ENCODE measurements at places on chromosomes 5 and 9.

DNA sequence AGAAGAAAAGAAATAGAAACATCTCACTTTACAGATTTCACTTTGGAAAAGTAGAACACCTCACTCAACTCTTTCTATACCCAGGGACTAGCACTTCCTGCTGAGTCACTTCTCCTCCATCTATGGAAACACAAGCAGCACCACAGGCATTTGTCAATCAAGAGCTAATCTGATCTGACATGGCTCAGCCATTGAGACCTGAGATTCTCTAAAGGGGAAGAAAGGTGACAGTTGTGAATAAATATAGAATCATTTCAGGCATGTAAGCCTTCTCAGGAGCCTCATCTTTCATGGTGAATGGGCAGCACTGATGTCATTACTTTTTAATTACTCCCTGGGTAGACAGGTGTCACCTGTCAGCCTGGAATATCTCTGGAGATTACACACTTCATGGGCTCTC is 559.8 kb downstream of the HINT1 start:
- DNase-seq = no peak

GRCh38 chr5:66442951-66443445 is 153.2 kb upstream of the MAST4 start:
- DNase-seq = no peak

DNA sequence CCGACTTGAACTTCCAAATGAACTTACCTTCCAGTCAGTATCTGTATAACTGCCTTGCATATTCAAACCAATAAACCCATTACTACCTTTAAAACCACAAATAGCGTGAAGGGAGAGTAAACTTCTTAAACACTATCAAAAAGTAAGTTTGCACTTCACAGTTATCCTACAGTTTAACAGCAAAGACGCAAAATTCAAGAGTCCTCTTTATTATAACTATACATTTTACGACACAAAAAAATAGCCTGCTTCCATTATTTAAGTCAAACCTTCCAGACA is 1.8 kb downstream of the PTBP3 start:
- DNase-seq = no peak

DNA sequence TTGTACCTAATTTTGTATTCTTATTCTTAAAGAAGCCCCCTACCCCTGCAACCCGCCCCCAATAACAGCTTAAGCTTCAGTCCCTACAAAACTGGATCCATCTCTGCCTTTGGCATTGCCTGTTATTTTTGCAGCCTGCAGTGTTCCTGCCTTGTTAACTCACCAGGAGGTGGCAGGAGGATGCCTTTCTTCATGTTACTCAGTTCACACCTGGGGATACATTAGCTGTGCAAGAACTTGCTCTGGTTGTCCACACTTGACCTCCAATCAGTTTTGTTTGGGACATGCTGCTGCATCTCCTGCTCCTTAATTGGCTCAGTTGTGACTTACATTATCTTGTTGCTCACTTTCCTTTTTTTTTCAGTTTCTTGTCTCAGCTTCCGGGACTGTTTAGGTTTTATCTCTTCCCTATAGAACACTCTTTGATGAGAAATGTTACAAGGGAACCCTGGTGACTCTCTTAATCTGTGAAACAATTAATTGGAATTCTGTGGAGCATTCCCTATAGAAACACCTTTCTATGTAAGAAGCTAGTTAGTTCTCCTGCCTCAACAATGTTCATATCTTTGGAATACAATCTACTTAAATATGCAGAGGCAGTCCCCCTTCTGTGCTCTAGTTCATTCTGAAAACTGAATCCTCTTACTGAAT is 467.7 kb upstream of the ACO1 start:
- DNase-seq = no peak

- DNase-seq = no peak
These were observed 60.5 kb downstream of the RASGRF2 start for GRCh38 chr5:81020478-81021167.

DNA sequence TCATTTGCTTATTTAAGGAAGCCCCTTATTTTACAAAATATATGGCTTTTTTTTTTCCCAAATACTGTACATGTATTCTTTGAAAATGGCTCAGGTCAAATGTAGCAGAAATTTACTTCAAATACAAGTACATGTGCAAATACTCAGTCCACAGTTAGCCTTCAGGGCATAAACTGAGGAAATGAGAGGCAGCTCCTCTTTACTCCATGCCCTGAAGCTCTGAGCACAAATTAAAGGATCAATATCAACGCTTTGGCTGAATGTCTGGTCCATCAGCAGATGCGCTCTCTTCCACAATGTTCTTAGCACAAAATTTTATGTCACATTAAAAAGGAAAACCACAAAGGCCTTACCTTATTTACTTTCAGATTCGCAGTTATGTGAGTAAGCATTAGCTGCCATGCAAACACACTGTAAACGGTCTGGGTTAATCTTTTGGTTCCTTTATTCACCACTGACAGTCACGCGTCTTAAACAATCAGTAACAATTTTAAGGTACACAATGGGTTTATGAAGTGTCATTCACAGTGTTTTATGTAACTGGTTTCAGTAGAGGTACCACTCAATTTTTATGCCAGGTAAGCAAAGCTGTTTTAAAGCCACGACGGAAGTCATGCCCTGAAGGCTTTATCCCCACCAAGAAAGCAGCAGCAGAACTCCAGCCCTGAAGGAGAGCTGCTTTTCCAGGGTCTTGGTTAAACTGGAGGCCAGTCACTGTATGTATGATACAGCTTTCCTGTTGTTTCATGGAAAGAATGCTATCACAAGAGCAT is 103.4 kb downstream of the OTULIN start:
- peak; percentile 43 for DNase-seq

- DNase-seq = no peak
These were observed 216.2 kb upstream of the S1PR3 start for GRCh38 chr9:88775037-88775471.

- no peak for DNase-seq
These were observed 107.4 kb downstream of the TLE1 start for GRCh38 chr9:81581986-81582385.

DNA sequence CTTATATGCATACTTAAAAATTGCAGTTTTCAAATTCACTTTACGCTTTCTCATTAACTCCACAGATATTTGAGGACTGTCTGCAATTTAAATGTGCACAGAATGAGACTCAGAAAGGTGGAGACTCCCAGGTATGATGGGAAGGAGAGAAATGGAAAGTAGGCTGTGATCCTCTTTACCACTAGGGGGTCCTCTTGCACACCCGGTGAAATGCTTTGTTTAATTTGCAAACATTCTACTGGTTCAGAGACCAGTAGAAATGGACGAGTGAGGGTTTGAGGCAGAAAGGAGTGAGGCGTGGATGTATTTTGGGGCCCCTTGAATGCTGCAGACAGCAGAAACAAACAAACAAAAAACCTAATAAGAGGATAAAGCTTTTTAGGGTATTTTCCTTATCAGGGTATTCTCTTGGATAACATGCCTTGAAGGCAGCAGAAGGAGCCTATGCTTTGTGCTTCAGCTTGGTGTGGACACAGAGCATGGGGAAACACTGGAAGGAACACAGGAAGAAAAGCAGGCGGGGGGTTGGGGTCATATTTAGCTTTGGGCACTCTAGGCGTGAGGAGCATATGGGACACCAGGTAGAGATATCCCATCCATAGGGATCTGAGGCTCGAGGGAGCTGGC is 410.1 kb downstream of the DMRT2 start:
- no peak for DNase-seq

DNA sequence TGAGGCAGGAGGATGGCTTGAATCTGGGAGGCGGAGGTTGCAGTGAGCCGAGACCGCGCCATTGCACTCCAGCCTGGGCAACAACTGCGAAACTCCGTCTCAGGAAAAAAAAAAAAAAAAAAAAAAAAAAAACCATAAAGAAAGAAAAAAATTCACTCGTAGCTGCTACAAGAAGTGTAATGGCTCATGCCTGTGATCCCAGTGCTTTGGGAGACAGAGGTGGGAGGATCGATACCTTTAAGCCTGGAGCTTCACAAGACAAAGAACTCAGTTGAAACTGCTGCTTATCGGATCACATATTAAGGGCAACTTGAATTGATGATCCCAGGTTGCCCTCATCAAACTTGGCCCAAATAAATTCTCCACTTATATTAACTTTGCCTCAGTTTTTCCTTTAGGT is 1.0 kb upstream of the ZCCHC7 start:
- DNase-seq = no peak

DNA sequence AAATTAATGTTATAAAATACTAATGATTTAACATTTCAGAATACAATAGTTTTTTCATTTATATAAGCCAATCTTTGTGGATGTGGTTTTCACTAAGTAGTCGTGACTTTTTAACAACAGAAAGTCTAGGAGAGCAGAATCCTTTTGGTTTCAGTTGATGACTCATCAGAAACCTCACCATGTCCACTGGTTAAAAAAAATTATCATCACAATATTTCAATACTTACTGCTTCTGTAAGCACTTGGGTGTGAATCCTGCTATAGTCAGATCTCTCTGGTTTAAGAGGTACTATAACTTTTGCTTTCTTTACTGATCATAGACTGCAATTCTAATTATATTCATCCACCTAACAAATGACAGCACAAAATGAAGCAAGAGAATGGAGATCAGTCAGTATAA is 77.2 kb downstream of the MRPS30 start:
- DNase-seq = no peak

DNA sequence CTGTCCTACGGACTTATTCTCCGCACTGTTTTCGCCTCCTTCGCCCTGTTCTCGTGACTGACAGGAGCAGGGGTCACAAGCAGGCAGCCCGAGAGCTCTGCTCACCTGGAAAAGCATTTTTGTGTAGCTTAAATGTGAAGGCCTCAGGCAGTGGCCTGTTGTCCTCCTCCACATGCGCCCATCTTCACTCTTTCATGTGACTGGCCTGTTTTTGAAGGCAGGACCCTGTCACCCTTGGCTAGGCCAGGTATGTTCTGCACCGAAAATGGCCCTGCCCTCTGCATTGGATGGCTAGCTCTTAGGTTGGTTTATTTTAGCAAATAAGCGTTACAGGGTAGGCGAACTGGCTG is 614 bp upstream of the CPLANE1 start:
- no peak for DNase-seq

- no peak for DNase-seq
These were observed 65.3 kb downstream of the CDC14B start for GRCh38 chr9:96554326-96554725.

DNA sequence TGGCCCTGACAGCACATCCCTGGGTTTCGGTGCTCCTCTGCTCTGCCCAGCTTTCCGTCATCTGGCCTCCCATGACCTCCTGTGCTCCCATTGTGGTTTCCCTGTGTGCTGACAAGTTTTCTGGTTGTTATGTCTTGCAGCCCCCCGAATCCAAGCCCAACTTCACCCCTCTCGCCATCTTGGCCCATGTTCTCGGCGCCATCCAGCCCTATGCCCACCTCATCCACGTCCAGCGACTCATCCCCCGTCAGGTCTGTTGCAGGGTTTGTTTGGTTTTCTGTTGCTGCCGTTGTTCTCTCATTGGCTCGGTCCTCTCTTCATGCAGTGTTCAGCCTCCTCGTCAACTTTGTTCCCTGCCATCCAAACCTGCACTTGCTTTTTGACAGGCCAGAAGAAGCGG is 196.4 kb downstream of the NR3C1 start:
- DNase-seq = no peak

- DNase-seq = no peak
These were observed 10.2 kb upstream of the IL12B start for GRCh38 chr5:159340511-159340910.

DNA sequence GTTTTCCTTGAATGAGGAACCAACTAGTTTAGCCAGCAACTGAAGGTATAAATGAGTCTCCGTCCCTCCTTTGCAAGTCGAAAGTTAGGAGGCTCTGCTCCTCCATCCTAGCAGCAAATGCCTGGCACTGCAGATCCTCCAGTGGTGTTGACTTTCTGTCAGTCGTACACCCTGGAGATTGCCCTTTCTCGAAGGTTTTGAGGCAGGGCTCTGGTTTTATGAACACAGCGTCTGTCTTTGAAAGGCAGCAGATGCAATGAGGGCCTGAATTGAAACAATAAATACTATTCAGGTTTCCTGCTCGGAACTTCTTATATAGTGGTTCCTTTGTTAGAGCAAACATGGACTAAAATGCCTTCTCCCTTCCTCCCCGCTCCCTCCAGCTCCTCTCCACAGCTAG is 284.0 kb downstream of the TMEM38B start:
- DNase-seq = no peak

DNA sequence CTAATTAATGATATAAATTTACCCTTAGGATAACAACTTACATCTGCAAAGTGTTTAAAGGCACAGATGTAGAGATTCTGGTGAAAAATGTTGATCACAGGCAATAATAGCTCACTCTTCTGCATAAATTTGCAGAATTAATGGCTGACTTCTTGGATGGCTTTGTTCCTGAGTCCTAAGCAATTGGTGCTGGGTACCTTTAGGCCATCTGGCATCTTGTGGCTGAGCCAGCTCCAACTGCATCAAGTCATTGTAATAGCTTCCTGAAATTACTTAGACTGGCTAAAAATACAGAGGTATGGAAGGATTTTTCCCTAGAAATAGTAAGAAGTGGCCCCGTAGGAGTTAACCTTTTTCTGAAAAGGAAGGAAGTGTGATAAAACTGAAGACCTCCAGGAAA is 118.3 kb upstream of the MINAR2 start:
- DNase-seq = no peak

DNA sequence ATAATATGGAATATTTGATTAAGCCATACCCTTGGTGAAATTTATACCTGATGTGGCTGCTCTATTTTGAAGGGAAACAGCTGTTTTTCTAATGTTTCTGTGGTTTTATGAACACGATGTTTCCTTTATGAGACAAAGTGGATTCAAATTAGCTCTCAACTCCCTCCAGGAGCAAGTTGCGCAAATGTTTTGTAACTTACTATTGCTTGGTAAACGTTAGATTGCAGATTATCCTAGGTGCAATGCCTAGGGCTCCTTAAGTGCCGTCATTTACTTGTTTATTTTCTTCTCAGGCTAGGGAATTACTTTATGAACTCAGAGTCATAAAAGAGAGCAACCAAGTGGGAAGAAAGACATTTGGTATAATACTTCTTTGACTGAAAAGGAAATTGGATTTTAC is 763.1 kb downstream of the TAF11L14 start:
- no peak for DNase-seq

GRCh38 chr5:6682239-6682638 is 31.0 kb upstream of the TENT4A start:
- no peak for DNase-seq

DNA sequence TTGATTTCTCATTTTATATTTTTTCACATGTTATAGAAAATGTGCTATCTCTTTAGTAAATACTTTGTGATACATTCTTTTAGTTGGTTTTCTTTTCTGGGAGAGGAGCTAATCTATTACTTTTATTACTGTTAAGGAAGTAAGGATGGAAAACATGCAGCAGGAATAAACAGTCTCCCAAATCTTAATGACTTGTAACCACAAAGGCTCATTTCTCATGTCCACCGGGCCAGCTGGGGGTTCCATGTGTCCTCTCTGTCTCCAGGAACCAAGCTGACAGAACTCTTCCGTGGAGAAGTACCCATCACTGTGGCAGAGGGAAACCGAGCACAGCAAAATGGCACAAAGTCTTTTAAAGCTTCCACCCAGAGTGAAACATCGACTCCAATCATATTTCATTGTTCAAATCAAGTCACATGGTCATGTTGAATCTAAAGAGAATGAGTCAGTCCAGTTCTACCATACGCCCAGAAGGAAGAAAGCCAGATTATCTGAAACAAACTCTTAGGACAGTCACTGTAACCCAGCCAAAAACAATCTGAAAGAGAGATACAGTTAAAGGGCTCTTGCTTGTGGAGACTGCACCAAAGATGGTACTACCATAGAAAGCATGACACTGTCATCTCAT is 97.1 kb upstream of the CDH6 start:
- DNase-seq = no peak

- no peak for DNase-seq
These were observed 44.8 kb downstream of the PRLR start for GRCh38 chr5:35185518-35185917.

GRCh38 chr5:36173426-36173825 is 21.5 kb downstream of the SKP2 start:
- no peak for DNase-seq

- no peak for DNase-seq
These were observed 11.6 kb downstream of the UBAC1 start for GRCh38 chr9:135949501-135950134.

Measured in T-helper 2 cell (primary cell).